ENCODE measurements at places on chromosomes 4 and X.

DNA sequence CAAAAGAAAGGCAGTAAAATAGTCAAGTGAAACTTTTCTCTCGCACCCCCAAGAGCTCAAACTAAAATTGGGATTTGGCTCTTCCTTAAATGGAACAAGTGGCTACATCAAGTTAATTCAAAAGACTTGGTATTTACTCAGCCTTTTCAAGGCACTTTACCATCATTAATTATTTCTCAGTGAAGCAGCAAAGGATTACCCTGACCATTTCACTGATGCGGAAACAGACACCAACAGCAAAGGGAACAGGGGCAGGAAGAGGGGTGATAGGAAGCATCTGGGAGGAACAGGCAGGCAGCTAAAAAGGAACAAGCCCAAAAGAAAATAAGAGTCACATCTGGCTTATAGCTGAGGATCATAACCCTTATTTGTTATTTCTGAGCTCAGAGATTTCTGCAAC lies 2.7 kb downstream of the SCML2 start:
- no peak for DNase-seq

DNA sequence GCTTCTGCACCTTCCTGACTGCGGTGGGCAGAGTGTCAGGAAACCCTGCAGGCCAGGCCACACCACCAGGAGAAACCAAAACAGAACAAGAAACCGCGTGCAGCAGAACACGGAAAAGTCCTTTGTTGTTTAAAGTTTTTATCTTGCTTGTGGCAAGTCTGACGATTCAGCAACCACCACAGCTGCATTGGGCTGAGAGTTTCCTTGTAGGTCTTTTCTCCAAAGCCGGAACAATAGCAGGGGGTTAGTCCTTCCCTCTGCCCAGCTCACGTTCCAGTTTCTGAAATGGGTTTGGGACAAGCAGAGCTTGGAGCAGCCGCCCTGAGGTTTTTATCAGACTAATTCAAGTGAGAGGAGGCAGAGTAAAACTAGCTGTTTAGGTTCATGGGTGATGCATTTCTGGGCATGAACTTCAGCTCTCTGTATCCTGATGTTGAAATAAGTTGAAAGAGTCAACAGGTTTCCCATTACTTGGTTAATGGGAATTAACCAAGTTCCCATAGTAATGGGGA lies 216.9 kb downstream of the PTTG2 start:
- peak; percentile 37 for DNase-seq

DNA sequence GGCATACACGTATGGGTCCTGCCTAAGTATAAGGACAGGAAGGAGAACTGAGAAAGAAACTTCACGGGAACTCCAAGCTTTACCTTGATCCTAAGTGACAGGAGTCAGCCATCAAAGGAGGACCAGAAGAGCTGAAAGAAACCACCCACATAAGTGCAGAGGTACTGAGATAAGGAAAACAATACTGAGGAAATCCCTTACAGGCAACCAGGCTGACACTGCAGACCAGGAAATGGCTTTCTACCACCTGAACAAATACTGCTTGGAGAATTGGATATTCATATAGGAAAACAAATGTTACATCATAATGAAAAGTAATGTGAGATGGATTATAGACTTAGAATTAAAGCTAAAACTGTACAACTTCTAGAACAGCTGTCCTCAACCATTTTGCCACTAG lies 127.0 kb downstream of the IL15 start:
- DNase-seq: no peak

DNA sequence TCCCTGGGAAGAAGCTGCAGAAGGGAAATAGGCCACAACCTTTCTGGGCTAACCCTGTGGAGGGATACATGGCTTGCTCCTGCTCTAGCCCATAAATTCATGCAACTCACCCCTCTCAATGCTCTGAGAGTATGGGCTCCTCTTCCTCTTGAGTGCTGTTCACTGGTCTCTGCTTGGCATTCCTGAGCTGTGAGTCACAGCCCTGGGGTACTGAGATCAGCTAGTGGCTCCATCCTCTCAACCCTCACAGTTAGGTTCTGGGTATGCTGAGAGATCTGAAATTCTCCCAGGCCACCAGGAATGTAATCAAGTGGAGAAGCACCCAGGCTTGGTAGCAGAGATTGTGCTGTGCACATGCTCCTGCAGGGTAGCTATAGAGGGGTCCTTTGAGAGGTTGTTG lies 60.6 kb upstream of the SPANXN2 start:
- DNase-seq: no peak

- no peak for DNase-seq
These were observed 67.4 kb downstream of the APBB2 start for GRCh38 chr4:41146716-41147506.

DNA sequence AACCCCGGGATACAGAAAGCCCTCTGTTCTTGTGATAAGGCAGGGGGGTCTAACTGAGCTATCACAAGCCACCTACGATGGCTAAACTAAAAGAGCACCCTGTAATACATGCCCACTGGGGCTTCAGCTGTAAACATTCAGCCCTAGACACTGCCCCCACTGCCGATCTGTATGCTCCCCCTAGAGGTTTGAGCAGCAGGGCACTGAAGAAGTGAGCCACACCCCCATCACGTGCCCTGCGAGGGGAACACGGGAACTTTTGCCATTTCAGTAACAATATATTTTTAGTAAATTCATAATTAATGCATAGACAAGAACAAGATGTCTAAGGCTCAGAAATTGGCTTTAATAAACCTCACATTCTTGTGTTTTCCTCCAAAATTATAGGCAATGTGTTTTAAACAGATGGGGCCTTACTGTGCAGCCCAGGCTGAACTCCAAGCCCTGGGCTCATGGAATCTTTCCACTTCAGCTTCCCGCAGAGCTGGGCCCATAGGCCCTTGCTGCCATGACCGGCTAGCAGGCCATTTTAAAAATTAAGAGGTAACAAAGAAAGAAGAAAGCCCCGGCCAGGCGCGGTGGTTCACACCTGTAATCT lies 235.3 kb upstream of the SFRP2 start:
- no peak for DNase-seq

DNA sequence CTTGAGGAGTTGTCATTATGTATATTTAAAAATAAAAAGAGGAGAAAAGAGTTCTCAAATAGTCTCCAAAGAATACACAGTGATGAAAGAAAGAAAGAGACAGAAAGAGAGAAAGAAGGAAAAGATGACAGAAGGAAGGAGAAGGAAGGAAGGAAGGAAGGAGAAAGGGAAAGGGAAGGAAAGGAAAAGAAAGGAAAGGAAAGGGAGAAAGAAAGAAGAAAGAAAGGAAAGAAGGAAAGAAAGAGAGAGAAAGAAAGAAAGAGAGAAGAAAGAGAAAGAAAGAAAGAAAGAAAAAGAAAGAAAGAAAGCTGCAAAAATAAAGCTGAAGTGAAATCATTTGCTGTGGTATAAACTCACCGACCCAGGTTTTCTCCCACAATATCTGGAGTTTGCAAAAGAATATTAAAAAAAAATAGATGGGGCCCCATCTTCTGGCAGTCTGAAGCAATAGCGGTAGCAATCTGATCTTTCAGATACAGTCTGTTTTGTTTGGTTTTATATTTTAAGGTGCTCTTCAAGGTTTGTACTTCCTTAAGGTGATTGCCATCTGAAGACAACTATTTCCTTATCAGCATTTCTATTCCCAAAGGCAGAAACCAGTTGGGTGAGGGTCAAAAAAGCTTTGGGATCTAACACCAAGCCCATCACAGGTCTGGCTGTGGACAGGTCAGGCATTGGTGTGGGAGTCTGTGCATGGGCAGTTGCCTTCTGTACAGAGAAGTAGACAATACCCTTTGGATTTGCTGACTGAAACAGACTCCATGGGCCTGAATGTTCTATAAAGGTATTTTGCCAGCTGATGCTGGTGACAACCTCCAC lies 160.4 kb downstream of the CPEB2 start:
- DNase-seq: peak; percentile 46

GRCh38 chr4:109629775-109630174 lies 69.7 kb downstream of the MCUB start:
- DNase-seq: no peak

GRCh38 chrX:68894513-68895340 lies 65.9 kb downstream of the EFNB1 start:
- DNase-seq: no peak

DNA sequence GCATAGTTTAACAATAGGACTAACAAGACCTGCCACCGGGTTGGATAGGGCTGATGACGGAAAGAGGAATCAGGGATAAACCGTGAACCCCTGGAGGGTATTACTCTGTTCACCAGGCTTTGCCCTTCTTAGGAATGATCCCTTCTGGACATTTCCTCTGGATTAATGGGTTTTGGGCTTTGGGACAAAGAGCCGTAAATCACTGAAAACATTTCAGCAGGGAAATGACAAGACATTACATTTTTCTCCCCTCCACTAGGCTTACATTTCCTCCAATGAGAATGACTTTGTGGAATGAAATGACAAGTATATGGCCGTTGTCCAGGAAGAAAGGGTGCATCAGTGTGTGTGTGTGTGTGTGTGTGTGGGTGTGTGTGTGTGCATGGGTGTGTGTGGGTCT lies 25.9 kb upstream of the RBPJ start:
- no peak for DNase-seq

- DNase-seq: no peak
These were observed 32.1 kb downstream of the CDX4 start for GRCh38 chrX:73478961-73479360.

DNA sequence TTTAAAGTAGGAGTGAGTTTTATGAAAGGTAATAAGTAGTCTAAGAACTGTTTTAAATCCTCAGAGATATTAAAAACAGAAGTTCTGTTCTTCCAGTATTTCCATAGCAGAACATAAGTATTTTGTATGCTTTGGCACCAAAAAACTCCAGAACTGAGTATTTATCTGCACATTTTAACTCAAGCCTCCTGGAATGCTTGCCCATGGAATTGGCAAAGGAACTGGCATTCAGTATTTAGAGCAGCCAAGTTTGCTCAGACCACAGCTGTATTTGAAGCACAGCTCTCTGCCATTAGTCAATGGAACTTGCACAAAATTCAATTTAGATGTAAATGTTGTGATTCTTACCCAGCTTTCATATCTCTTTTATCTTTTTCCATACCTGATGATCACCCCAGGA lies 42.2 kb downstream of the NDNF start:
- DNase-seq: no peak

DNA sequence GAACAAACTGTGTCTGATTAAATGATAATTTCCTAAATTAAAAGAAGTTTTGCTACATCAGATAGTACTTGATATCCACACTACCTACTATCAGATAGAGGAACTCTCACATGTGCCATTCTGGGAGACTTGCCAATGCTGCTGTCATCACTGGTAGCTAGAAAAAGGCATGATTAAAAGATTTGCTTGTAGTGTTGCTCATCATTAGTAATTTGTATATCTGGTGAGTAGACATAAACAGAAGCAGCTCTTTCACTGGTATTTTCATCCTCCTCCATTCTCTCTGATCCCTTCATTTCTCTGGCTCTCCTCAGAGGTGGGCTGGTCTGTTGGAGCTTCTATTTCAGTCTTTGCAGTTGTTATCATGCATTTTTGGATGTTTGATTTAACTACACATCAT lies 56.0 kb downstream of the SPRY1 start:
- DNase-seq: no peak

- no peak for DNase-seq
These were observed 25.7 kb upstream of the CCKAR start for GRCh38 chr4:26515936-26516335.

DNA sequence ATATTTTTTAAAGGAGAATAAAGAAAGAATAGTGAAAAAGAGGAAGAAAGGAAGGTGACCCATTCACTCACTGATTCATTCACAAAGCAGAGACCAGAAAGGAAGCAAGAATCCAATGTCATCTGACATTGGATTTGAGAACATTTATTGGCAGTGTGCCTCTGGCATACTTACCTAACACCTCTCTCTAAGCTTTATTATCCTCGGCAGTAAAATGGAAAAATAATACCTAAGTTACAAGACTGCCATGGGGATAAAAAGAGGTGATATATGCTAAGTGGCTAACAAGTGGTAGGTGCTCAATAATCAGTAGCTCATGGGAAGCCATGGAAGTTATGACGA lies 41.6 kb upstream of the PPARGC1A start:
- no peak for DNase-seq

GRCh38 chrX:107978707-107979307 lies 3.4 kb downstream of the TEX13B start:
- no peak for DNase-seq

DNA sequence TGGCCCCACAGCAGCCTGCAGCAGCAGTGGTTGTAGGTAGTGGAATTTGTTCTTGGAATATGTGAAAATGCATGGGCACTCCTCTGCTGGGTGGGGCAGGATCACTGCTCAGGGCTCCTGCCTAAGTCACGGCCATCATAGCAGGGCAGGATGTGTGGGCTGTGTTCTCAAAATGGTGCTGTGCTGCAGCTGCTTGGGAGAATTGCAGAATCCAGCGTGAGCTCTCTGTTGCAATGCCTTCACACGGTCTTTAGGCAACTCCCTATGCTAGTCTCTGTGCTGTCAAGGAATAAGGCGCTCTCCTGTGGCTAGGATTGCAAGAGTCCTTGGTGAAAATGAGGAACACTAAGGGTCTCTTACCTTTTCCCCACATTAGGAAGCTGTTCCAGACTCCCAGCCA lies 42.9 kb downstream of the F8 start:
- no peak for DNase-seq

DNA sequence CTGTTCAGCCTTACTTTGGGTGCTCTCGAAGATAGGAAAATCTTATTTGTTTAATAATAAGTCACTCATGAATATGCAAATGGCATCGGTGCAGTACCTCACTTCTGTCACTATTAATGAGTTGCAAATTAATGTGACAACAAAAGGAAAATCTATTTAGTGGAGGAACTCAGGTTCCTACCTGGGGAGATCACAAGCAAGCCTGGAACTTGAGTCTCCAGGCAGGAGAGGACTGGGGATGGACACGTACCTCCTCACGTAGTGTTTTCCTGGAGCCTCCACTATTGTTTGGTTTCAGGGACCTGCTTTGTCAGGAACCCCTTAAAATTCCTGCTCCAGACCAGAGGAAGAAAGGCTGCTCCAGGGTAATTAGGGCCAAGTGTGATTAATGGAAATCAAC lies 82.1 kb downstream of the BCOR start:
- no peak for DNase-seq

DNA sequence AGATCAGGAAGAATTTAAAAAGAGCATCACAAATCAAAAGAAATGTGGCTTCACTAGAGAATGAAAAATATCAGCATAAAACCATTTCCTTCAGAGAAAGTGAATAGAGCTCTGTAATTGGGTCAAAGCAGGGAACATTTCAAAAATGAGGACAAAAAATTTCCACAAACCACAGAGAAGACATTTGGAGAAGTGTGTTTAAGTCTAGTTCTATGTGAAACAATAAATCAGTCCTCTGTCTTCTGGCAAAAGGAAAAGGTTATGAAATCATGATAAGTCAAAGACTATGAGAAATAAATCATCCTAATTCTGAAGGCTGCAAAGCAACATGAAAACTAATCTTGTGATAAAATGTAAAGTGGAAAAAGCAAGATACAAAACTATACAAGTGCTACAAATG lies 27.9 kb downstream of the SMPX start:
- no peak for DNase-seq

DNA sequence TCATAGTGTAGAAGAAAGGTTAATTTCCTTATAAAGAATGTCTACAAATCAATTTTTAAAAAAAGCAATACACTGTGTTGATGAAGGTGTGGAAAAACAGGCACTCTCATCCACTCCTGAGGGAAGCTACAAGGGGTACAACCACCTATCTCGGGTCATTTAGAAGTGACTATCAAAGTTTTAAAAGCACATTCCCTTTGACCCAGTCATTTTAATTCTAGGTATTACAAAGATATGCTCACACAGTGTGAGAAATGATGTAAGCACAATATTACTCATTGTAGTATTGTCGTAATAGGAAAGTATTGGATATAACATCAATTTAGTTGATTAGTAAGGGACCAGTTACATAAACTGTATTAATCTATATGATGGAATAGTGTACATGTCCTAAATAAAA lies 7.4 kb upstream of the HCCS start:
- no peak for DNase-seq

Measured in GM20000 (cell line).